Natural killer cell treated with Interleukin-12 subunit alpha and Interleukin-12 subunit beta and Interleukin-15 and Interleukin-18, amount 100 ng/mL, for 72 hours (primary cell): ENCODE measurements at places on chromosomes 7 and 10. TPM values are rescaled to one million over a fixed set of nuclear protein-coding genes. Genes with fewer than 3 reads are reported as not detected.
A peak's percentile ranks its signal among the peaks of the same experiment; 100 is the strongest.

- H3K4me1 ChIP-seq: no peaks in the 10 kb centered on the region
- no peak for DNase-seq
- no peaks in the 10 kb centered on the region for H3K27me3 ChIP-seq
- H3K36me3 ChIP-seq: no peaks in the 10 kb centered on the region
- no peak overlapping the region for H3K4me3 ChIP-seq
- no peak overlapping the region for H3K27ac ChIP-seq
Observed at GRCh38 chr10:108567899-108568752, 1355.2 kb downstream of the XPNPEP1 start.

DNA sequence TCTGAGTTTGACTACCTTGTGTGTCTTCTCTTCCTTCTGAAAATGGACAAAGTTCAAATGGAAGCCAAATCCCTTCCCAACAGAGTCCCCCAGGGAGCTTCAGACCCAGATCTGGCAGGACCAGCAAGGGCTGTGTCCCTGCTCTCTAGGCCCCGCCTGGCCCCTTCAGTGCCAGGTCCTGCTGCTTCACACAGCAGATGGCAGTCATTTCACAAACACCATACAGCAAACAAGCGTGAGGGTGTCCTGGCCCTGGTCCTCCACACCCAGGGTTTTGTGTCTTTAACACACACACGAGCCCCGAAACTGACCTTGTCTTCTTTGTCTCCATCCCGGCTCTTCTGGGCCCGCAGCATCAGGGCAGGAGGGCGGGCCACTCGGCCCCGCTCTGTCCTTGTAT, 145.0 kb downstream of the TCERG1L start:
- DNase-seq: no peak
- no peak overlapping the region for H3K27ac ChIP-seq
- no peaks in the 10 kb centered on the region for H3K4me1 ChIP-seq
- H3K4me3 ChIP-seq: no peak overlapping the region
- peaks cover 3% of the 10 kb centered on the region for H3K27me3 ChIP-seq

GRCh38 chr7:2154121-2154520, 78.6 kb downstream of the MAD1L1 start:
- H3K27me3 ChIP-seq: no peaks in the 10 kb centered on the region
- no peaks in the 10 kb centered on the region for H3K36me3 ChIP-seq
- no peak overlapping the region for H3K27ac ChIP-seq
- DNase-seq: no peak
- no peak overlapping the region for H3K4me3 ChIP-seq
- no peaks in the 10 kb centered on the region for H3K4me1 ChIP-seq

DNA sequence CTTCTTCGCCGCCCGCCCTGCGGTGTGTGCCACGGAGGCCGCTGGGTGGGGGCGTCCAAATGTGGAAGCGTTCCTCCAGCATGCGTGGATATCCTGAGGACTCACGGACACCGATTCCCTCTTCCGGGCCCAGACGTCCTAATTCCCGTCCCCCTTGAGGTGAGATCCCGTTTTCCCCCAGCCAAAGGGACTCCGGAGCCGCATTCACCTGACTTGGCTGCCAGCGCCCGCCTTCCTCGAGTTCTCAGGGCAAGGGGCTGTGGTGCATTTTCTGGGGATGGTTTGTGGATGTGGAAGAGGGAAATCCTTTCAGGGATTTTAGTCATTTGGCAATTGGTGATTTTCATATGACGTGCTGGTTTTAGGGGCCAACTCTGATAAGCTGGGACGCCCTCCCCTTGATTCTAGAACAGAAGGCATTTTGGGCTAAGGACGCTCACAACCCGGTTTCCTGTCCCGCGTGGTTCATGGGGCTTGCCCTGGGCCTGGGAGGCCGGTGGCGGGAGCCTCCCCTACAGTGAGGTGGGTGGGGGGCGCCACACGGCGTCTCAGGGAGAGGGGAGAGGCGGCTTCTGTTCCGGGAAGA, 165.4 kb downstream of the ACTR3B start:
- no peaks in the 10 kb centered on the region for H3K36me3 ChIP-seq
- no peak overlapping the region for H3K27ac ChIP-seq
- no peaks in the 10 kb centered on the region for H3K4me1 ChIP-seq
- H3K4me3 ChIP-seq: no peak overlapping the region
- no peak for DNase-seq

DNA sequence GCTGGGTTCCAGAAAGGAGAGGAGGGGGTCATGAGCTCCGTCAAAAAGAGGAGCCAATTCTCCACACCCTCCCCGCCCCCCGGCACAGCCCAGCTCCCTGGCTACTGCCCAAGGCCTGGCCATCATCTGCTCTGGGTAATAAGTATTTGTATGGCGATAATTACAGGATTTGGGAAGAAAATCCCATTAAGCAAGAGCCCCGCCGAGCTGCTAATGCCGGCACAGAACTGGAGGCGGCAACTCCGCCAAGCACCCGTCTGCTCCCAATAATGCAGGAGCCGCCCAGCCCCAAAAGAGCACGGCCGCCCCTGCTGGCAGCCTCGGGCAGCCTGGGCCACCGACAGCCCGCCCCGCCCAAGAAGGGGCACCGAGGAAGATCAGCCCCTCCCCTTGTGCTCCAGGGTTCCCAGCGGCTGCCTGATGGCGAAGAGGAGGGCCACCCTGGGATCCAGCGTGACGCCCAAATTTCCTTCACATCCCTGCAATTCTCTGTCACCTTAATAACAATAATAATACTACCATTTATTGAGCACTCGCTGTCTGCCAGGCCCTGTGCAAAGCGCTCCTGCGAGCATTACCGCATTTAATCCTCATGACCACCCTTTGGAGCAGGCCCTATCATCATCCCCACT, 5.9 kb downstream of the SLIT1 start:
- H3K4me3 ChIP-seq: no peak overlapping the region
- H3K27ac ChIP-seq: no peak overlapping the region
- H3K4me1 ChIP-seq: no peaks in the 10 kb centered on the region
- no peak for DNase-seq

GRCh38 chr10:51423121-51423452, 276.3 kb downstream of the CSTF2T start:
- no peak for DNase-seq
- H3K27ac ChIP-seq: no peak overlapping the region
- no peaks in the 10 kb centered on the region for H3K36me3 ChIP-seq
- no peak overlapping the region for H3K4me3 ChIP-seq
- peaks cover 5% of the 10 kb centered on the region for H3K27me3 ChIP-seq

- H3K27me3 ChIP-seq: no peaks in the 10 kb centered on the region
- H3K27ac ChIP-seq: no peak overlapping the region
- H3K4me3 ChIP-seq: no peak overlapping the region
- no peak for DNase-seq
- H3K36me3 ChIP-seq: no peaks in the 10 kb centered on the region
Observed at GRCh38 chr10:124392626-124393342, 25.9 kb downstream of the OAT start.

DNA sequence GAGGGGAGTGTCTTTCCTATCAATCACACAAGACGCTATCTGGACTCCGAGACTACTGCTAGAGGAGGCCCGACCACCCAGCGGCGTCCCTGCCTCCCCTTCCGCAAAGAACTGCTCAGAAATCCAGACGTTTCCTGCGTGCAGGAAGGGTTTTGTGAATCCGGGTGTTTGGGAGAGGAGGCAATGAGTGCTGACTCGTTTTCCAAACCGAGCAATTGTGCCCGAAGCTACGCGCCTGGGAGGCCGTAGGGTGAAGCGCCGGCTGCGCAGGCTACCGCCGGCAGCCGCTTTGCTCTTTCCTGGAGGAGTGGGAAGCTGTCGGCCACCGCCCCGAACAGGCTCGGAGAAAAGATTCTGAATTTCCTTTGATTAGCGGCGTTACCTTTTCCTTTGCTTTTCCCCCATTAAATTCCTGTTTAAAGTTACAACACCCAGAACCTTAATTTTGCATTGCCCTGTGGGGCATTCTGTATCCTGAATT, 5.3 kb downstream of the VAX1 start:
- no peak overlapping the region for H3K27ac ChIP-seq
- no peak for DNase-seq
- H3K36me3 ChIP-seq: no peaks in the 10 kb centered on the region
- H3K4me3 ChIP-seq: no peak overlapping the region
- H3K27me3 ChIP-seq: peaks cover 75% of the 10 kb centered on the region

GRCh38 chr10:97534746-97535367, 36.1 kb downstream of the UBTD1 start:
- H3K4me1 ChIP-seq: no peaks in the 10 kb centered on the region
- no peaks in the 10 kb centered on the region for H3K36me3 ChIP-seq
- H3K27ac ChIP-seq: no peak overlapping the region
- H3K4me3 ChIP-seq: no peak overlapping the region

GRCh38 chr10:14478604-14479003, 147.9 kb upstream of the FRMD4A start:
- no peak overlapping the region for H3K4me3 ChIP-seq
- DNase-seq: no peak
- H3K36me3 ChIP-seq: no peaks in the 10 kb centered on the region
- H3K27ac ChIP-seq: no peak overlapping the region
- H3K4me1 ChIP-seq: no peaks in the 10 kb centered on the region

- peaks cover 57% of the 10 kb centered on the region for H3K4me1 ChIP-seq
- H3K36me3 ChIP-seq: peaks cover 13% of the 10 kb centered on the region
- no peak for DNase-seq
- H3K27me3 ChIP-seq: no peaks in the 10 kb centered on the region
Observed at GRCh38 chr10:70605161-70605560, 2.6 kb upstream of the PRF1 start.

GRCh38 chr7:25353732-25354131, 125.4 kb upstream of the NPVF start:
- no peaks in the 10 kb centered on the region for H3K4me1 ChIP-seq
- no peak overlapping the region for H3K27ac ChIP-seq
- H3K36me3 ChIP-seq: no peaks in the 10 kb centered on the region

DNA sequence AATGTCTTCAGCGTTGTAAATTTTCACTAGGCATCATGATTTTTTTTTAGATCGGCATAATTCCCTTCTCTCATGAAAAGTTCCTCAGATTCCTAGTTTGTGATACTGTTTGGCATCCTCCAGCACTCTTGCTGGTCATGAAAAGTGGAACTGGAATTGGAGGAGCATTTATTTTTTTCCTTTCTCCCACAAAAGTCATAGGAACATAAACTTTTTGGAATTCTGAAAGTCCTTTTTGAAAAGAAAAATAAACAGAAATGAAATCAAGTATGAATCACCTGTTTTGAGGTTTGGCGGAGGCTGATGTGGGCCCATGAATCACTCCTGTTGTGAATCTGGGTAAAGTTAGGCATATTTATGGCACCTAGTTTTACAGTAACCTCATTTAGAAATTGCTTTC, 17.7 kb downstream of the CACNB2 start:
- no peaks in the 10 kb centered on the region for H3K27me3 ChIP-seq
- H3K4me1 ChIP-seq: no peaks in the 10 kb centered on the region
- H3K4me3 ChIP-seq: no peak overlapping the region

DNA sequence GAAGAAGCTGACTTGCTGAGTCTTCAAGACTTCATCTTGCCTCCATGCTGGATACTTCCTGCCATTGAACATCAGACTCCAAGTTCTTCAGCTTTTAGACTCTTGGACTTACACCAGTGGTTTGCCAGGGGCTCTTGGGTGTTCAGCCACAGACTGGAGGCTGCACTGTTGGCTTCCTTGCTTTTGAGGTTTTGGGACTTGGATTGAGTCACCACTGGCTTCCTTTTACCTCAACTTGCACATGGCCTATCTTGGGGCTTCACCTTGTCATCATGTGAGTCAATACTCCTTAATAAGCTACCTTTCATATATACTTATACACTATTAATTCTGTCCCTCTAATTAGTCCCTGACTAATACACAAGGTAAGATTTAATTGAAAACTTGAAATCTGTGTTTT, 361.7 kb upstream of the SEMA3C start:
- no peaks in the 10 kb centered on the region for H3K27me3 ChIP-seq
- H3K4me1 ChIP-seq: no peaks in the 10 kb centered on the region
- no peak overlapping the region for H3K27ac ChIP-seq
- no peak for DNase-seq

- H3K4me1 ChIP-seq: peaks cover 23% of the 10 kb centered on the region
- H3K4me3 ChIP-seq: peak within 1 kb of the TSS; percentile 79
- no peak for DNase-seq
- H3K36me3 ChIP-seq: peaks cover 14% of the 10 kb centered on the region
- no peaks in the 10 kb centered on the region for H3K27me3 ChIP-seq
Observed at GRCh38 chr10:119029613-119030420, at the start of gene NANOS1. TSS of gene NANOS1 (plus strand) at chr10:119029714. CDS start at chr10:119029802, 88 bp downstream.

DNA sequence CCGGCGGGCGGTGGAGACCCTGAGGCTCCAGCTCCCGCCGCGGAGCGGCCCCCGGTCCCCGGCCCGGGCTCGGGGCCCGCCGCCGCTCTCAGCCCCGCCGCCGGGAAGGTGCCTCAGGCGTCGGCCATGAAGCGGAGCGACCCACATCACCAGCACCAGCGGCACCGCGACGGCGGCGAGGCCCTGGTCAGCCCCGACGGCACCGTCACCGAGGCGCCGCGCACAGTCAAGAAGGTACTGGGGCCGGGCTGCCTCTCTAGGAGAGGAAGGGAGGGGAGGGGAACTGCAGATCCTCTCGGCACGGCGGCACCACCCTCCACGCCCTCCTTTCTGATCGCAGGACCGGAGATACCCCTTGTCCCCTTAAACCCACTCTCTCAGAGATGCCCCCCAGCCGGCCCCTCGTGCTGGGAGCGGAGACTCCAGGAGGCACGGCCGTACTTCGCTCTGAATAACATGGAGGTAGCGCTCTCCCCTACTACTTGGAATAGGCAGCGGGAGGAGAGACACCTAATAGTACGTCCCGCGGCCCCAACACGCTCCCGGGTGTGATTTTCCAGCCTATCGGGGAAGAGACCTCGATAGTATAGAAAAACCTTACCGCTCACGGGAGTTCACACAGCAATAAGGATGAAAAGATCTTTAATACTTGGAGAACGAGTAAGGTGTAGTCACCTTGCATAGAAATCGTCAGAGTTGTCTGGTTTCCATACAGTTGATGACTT, 538 bp downstream of the AHCYL2 start:
- DNase-seq: peak; percentile 74
- H3K4me3 ChIP-seq: peak overlapping the region; percentile 90
- peak overlapping the region; percentile 82 for H3K27ac ChIP-seq
- no peaks in the 10 kb centered on the region for H3K36me3 ChIP-seq
- peaks cover 20% of the 10 kb centered on the region for H3K4me1 ChIP-seq

- peaks cover 4% of the 10 kb centered on the region for H3K4me1 ChIP-seq
- peaks cover 37% of the 10 kb centered on the region for H3K27me3 ChIP-seq
- no peak overlapping the region for H3K27ac ChIP-seq
- no peak for DNase-seq
Observed at GRCh38 chr7:91929463-91929862, 11.2 kb upstream of the AKAP9 start.

DNA sequence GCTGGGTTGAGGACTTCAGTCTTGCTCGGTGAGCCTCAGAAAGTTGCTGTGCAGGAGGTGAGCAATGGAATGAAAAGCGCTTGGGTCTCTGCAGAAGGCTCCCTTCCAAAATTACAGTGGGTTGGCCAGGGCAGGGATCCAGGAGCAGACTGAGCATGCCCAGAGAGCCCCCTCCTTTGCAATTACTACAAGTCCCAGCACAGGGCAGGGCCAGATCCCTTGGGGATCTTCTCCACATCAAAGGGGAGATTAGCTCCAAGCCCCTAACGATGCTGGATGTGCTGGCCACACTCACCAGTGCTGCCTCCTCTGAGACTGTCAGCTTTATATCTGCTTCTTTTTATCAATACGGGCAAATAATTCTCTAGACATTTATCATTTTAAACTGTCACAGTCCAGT, 337.5 kb downstream of the RPS24 start:
- H3K27ac ChIP-seq: no peak overlapping the region
- DNase-seq: peak; percentile 18
- H3K4me3 ChIP-seq: no peak overlapping the region
- no peaks in the 10 kb centered on the region for H3K4me1 ChIP-seq
- H3K27me3 ChIP-seq: no peaks in the 10 kb centered on the region

TRIM73 gene
- 2.1 TPM for total RNA-seq

CRYGN gene
- total RNA-seq: not detected

DCLRE1C gene
- total RNA-seq: 24.8 TPM

SPAG6 gene
- 0.28 TPM for total RNA-seq

SPDYE2 gene
- total RNA-seq: not detected

CDHR1 gene
- total RNA-seq: 3.3 TPM

SFXN3 gene
- total RNA-seq: 21.1 TPM
